Fibroblast of skin of abdomen (primary cell): ENCODE measurements at places on chromosomes 11 and 22.

GRCh38 chr22:20530368-20531153 is 23.2 kb downstream of the MED15 start:
- peak; percentile 69 for DNase-seq

GRCh38 chr22:29300807-29301601 is 5.4 kb upstream of the GAS2L1 start:
- no peak for DNase-seq

GRCh38 chr11:103662880-103663279 is 373.6 kb upstream of the DDI1 start:
- no peak for DNase-seq

DNA sequence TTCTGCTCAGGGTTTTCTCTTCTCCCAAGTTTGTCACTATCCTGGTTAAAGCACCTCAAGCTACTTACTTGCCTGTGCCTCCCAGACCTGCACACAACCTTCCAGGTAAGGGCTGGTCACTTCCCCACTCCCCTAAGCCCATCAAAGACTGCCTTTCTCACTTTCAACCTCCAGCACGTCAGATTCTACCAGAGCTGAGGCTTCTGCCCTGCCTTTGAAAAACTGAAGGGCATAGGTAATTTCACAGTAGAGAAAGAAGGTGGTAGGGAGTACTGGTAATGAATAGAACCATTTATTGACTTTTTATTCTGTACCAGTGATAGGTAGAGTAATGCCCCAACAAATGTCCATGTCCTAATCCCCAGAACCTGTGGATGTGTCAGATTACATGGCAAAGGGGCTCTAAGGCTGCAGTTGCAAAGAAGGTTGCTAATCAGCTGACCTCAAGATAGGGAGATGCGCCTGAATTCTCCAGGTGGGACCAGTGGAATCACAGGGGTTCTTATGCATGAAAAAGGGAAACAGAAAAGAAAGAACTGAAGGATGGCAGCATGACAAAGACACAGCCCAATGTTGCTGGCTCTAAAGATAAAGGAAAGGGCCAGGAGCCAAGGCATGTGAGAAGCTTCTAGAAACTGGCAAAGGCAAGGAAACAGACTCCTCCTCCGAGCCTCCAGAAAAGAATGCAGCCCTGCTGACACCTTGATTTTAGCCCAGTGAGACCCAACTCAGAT is 89.0 kb downstream of the SLC1A2 start:
- no peak for DNase-seq

DNA sequence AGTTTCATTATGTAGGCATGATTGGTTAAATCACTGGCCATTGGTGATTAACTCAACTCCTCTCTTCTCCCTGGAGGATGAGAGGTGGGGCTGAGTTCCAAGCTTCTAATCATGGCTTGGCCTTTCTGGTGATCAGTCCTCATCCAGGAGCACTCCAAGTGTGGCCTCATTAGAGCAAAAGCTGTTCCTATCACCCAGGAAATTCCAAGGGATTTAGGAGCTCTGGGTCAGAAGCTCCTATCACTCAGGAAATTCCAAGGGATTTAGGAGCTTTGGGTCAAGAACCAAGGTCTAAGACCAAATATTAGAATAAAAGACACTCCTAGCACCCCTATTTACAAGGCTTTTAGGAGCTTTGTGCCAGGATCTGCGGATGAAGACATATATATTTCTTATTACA is 168.0 kb upstream of the BDNF start:
- DNase-seq: no peak

DNA sequence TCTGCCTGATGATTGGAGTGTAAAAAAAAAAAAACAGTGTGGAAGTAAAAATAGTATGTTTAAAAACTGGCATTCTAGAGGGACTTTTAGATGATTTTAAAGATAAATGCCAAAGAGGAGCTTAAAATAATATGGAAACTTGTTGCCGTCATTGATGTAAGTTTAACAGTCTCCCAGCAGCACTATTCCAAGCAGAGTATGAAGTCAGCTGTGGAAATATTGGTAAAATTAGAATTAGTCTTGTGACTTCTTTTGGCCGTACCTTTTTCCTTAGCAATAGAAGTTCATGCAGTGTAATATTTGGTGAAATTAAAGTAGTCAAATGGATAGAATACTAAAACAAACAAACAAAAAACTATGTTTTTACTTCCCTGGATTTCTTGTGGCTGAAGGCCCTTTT is 134.9 kb downstream of the METTL15 start:
- no peak for DNase-seq
